ENCODE measurements at places on chromosomes 6 and 20.

- no peak for DNase-seq
Observed at GRCh38 chr6:166559211-166559610, 27.3 kb downstream of the RAMACL start.

- no peak for DNase-seq
Observed at GRCh38 chr6:69696273-69696672, 100.5 kb downstream of the LMBRD1 start.

DNA sequence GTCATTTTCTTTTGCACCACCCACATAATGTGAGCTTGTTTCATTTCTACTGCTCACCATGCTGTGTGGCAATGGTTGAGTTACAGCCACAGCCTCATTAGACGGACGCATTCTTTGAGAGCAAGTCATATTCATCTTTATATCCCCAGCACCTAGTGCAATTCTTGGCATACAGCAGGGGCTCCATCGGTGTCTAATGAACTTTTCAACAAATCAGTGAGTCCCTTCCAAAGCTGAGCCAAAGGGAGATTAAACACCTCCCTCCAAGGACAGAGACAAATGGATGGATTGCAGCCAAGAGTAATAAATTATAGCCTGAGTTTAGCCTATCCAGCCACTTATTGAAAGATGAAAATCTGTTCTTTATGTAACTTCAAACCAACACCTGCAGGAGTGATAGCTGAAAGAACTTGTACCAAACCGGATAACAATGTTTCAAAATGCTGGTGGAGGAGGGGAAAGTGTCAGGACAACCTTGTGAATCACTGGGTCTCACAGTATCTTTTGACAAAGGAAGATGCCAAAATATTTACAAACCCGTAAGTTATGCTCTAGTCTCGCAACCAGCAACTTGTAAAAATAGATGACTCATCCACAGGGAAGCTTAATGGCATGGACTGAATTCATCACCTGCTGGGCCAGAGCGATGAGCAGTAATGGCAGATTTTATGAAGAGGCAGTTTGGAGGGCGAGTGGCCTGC, 139.0 kb downstream of the PXDC1 start:
- peak; percentile 88 for DNase-seq

- no peak for DNase-seq
Observed at GRCh38 chr20:23375827-23376226, 13.8 kb downstream of the GZF1 start.

- DNase-seq, result no peak
Observed at GRCh38 chr6:116858060-116858459, 19.0 kb upstream of the RFX6 start.

DNA sequence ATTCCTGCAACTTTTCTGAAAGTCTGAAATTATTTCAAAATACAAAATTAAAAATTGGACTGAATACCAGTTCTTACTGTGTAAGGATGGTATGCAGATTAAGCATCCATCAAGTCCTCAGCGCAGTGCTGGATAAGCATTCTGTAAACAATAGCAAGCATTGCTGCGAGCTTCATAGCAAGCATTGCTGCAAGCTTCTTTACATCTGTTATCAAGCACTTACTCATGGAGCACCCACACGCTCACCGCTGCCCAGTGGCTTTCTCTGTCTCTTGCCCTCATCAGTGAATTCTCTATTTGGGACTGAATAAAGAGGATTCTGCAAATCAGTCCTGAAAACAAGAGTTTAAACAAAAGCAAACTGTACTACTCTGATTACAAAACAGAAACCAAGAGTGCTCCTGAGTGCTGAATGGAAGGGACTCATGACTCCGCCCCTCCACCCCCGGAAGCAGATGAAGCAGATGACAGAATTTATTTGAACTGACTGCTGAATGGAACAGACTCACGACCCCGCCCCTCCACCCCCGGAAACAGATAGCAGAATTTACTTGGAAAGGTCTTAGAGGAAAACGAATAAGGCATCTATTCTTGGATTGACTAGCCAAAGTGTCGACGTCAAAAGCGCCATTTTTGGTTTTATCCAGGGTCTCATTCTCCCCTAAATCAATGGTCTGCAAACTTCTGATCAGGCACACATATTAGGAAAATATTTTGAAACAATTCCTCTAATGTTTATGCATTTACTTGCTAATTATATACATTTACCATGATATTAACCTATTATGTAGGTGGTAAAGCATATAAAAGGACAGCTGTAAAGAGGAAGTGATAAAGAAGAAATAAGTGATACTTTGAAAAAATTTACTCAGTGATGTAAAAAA, 22.1 kb upstream of the EYA2 start:
- peak; percentile 35 for DNase-seq

DNA sequence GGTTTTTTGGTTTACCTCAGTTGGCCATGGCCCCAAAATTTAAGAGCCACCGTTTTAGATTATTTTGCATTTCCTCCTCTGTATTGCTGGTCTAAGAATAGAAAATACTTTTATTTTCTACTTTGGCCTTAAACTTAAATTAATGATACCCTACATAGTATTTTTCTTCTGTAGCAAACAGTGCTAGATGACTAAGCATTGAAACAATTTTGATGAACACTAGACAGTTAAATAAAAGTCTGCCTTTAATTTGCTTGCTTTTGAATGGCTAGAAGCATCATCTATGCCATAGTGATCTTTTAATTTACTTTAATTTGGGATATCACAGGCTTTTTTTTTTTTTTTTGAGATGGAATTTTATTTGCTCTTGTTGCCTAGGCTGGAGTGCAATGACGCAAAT, 106.4 kb downstream of the CD109 start:
- no peak for DNase-seq

Measured in NCI-H2171 treated with DMSO at 0.1 percent for 48 hours (cell line).